ENCODE measurements at places on chromosomes 3 and 15.

DNA sequence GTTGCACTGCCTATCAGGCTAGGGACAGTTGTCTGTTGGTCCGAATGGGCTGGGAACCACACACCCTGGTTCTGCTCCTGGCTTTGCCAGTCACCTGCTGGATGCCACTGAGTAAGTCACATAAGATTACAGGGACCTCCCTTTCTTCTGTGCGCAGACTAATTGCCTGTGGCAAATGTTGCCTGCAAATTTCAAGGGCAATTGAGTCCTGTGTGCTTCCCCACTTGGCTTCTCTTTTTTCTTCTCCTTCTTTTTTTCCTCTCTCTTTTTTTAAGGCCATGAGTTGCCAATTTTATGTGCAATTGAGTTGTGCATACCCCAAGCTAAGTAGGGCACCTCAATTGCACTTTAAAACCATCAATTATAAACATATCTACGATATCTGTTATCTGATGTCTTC lies 963.4 kb downstream of the MCTP2 start:
- peak; percentile 39 for DNase-seq

GRCh38 chr3:77014226-77014625 lies 25.7 kb upstream of the ROBO2 start:
- peak; percentile 20 for DNase-seq

DNA sequence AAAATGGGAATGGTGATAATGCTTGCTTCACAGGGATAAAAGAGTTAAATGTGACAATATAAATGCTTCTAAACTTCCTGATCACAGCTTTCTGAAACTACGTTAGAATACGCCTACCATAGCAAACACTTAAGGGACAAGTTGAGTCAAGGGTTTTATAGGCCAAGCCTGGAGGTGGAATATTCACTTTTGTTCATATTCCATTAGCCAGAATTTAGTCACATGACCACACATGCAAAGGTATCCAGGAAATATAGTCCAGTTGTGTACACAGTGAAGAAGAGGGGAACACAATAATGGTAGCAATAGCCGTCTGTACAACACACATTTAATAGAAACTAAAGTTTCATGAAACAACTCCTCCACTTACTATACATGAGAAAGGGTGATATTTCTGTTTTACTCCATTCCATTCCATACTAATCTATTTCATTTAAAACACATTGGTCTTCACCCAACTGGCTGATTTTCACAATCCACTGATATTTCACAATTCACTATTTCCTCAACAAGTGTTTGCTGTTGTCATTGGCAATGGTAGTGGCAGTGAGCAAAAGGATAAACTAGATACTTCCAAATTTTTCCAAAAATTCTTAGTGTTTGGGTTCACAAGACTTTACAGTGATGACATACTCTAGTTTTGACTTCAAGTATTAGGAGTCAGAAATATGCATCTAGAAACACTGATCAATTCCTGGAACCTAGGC lies 270.9 kb downstream of the ERC2 start:
- DNase-seq = no peak

- no peak for DNase-seq
Observed at GRCh38 chr3:11716573-11717290, 73.0 kb upstream of the VGLL4 start.

- DNase-seq = no peak
Observed at GRCh38 chr15:23033979-23034378, 5.4 kb downstream of the TUBGCP5 start.

DNA sequence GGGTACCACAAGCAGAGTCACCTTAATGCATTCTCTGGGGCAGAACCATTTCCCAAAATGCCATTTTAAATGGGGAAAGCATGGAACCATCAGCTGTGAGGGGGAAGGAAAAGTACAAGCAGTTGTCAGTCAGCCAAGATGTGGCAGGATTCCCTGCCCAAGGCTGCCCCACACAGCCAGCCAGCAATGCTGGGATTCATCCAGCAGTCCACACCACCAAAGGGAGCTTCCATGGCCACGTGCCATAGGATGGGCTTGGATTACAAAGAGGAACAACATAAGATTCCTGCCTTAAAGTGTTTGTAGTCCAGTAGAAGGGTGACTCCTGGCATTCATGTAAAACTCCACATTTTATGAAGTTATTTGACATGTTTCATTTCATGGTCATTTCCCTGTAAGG lies 233.3 kb downstream of the SHOX2 start:
- no peak for DNase-seq

GRCh38 chr3:179961703-179962078 lies 75.0 kb downstream of the PEX5L start:
- no peak for DNase-seq

DNA sequence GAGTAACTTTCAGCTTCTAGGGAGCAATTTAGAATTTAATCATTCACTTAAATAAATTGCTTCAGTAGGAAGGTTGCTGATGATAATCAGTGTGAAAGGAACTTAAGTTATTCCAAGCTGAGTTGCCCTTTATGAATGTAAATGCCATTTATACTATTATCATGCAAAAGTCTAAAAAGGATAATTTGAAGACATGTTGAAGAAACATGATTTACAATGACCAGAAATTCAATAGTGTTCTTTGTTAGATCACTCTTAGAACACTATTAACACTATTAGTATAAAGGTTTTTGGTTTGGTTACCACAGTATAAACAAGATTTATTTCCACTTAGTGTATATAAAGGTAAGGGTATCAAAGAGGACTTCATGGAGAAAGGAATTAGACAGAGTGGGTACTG lies 1.6 kb downstream of the OR4F6 start:
- no peak for DNase-seq

DNA sequence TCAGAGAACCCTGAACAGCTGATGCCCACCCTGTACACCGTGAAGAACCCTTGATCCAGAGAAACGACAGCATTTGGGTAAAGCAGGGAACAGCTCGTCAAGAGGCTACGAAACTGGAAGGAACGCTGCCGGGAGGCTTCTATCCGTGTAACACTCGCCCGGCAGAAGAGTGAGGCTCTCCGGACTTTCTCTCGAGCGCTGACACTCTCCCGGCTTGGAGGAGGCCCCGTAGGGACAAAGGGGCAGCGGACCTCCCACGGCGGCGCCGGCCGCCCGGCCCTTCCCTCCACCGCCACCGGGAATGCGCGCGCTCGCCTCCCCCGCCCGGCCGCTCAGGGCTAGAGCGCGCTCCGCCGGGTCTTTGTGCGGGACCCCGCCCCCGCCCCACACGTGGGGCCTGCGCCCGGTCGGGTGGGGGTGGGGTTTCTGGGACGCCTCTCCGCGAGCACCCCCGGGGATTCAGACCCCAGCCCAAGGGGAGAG lies 1.7 kb downstream of the HYAL2 start:
- peak; percentile 99 for DNase-seq

GRCh38 chr3:152874896-152875749 lies 40.2 kb downstream of the P2RY1 start:
- DNase-seq = no peak

DNA sequence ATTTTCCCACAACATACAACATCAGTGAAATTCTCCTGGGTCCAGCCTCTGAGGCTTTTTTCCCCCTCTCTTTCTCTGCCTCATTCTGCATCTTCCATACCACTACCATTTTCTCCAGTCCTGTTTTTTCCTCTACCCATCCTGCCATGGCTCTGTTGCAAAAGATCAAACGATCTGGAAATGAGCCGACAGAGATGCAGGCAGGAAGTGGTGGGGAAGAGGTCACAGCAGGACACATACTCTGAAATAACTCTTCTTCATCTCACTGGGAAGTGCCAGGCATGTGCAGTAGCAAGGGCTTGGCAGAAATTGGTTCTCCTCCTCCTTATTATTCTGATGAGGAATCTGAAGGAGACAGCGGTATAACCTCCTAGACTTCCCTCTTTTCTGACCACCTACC lies 114.3 kb downstream of the CORO2B start:
- DNase-seq = no peak

GRCh38 chr3:154954757-154955156 lies 125.4 kb upstream of the MME start:
- no peak for DNase-seq

- no peak for DNase-seq
Observed at GRCh38 chr3:129399895-129400357, 28.5 kb downstream of the EFCAB12 start.

DNA sequence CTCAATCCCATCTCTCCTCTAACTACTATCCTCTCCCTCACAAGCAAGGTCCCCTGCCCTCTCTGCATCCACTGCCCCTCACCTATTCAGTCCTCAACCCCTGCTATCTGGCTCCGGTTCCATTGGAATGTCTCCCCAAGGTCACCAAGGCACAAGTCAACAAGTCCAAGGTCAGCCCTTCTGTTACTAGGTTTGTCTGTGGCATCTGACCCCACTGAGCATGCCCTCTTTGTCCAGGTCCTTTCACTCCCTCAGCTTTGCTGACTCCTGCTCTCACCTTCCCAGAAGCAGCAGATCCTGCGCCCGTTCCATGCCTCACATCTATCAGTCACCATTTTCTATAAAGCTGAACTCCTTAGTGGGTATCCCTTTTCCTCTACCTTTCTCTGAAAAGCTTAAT lies 8.3 kb upstream of the SEMA7A start:
- DNase-seq = no peak

GRCh38 chr3:191138937-191139336 lies 60.1 kb upstream of the OSTN start:
- no peak for DNase-seq
